ENCODE measurements at places on chromosomes 3 and 15.

DNA sequence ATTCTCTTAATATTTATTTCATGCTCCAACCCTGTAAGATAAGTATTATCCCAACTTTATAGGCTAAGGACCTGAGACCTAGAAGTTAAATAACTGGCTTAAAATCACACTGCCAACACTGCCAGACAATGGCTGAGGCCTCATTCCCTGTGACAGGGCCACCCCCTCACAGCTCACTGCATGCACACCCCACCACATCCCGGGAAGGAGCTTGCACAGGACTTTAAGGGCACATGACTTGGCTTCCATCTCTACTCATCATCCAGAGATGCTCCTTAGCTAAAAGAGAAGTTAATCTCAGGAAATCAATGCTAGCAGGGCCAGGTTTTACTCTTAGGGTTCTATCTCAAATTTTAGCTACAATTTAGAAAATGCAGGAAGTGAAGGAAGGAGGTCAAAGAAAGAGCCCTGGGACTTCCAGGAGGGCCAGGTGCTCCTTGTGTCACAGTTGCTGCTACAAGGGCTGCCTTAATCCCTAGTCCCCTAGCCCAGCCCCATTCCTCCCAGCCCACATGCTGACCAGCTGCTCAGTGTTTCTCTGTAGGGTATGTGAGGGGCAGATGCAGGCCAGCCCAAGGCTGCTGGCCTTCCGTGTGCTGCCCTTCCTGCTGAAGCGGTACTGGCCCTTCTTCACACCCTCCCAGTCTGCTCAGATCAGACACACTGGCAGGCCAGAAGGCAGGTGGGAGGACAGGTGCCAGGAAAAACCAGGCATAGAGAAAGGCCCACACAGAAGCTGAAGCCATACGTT is 53.5 kb downstream of the WWTR1 start:
- no peak for DNase-seq
- H3K4me1 ChIP-seq = no peaks in the 10 kb centered on the region
- no peak overlapping the region for H3K4me3 ChIP-seq
- H3K27ac ChIP-seq = no peak overlapping the region
- peaks cover 11% of the 10 kb centered on the region for H3K27me3 ChIP-seq
- peaks cover 2% of the 10 kb centered on the region for H3K36me3 ChIP-seq

DNA sequence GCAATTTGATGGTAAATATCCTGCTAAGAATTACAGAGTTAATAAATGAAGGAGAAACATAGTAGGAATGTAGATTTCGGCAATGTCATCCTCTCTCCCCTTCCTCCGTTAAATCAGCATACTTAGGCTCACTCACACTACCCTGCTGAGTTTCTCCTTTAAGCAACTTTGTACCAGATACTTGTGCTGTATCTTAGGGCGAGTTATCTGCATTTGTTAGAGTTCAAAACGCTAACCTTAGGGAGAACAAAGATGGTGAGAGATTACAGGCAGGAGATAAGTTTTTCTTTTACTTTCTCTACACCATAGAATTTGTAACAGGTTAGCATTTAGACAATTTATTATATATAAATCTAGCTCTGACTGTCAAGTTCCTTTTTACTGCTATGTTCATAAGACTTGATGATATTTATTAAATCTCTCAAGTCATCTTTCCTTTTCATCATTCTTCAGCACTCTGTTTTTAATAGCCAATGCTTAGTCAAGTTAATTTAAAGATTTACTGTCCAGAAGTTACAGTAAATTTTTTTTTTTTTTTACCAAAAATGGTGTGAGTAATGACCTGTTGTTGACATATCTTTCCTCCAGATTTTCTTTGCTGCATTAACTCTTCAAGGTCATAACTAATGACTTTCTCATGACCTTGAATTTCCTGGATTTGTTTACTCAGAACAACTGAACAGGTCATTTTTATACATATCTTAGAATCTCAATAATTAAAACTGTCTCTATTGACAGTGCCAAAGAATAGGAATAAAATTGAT is 22.2 kb downstream of the SUCNR1 start:
- peaks cover 7% of the 10 kb centered on the region for H3K36me3 ChIP-seq
- H3K4me3 ChIP-seq = no peak overlapping the region
- no peaks in the 10 kb centered on the region for H3K27me3 ChIP-seq
- H3K27ac ChIP-seq = no peak overlapping the region

- no peak for DNase-seq
- no peaks in the 10 kb centered on the region for H3K4me1 ChIP-seq
- peaks cover 31% of the 10 kb centered on the region for H3K36me3 ChIP-seq
- no peak overlapping the region for H3K4me3 ChIP-seq
- H3K27me3 ChIP-seq = no peaks in the 10 kb centered on the region
These were observed 58.3 kb upstream of the CSPG5 start for GRCh38 chr3:47636921-47637320.

GRCh38 chr3:109930582-109930981 is 593.2 kb upstream of the DPPA4 start:
- no peak for DNase-seq
- no peaks in the 10 kb centered on the region for H3K4me1 ChIP-seq
- no peak overlapping the region for H3K27ac ChIP-seq
- no peak overlapping the region for H3K4me3 ChIP-seq
- H3K27me3 ChIP-seq = no peaks in the 10 kb centered on the region

DNA sequence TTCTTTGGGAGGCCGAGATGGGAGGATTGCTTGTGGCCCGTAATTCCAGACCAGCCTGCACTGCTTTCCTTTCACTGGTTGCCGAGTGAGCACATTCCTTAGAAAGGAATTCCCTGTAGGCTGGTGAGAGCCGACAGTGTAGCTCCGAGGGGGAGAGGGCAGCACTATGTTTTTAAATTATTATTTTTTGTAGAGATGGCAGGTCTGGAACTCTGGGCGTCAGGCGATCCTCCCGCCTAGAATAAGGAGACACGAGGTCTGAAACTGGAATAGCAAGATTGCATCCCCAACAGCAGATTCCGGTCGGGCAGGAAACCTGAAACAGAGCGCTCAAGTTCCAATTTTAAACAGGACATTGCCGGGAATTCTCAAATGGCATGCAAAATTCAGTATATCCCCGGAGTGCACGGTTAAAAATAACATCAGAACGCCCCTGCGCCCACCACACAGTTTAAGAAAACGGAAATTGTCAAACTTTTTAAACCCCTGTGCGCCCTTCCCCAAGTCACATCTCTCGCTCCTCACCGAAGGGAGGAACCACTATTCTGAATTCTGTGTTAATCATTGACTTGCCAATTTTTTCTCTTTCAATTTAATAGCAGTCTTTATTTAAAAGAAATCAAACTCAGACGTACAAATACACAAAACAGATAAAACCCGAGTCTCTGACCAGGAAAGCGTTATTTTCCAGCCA is 643 bp upstream of the RNU5B-1 start:
- H3K36me3 ChIP-seq = peaks cover 2% of the 10 kb centered on the region
- DNase-seq = no peak
- peaks cover 7% of the 10 kb centered on the region for H3K27me3 ChIP-seq
- peak overlapping the region; percentile 95 for H3K27ac ChIP-seq
- peaks cover 32% of the 10 kb centered on the region for H3K4me1 ChIP-seq

GRCh38 chr3:149252272-149252671 is 30.6 kb upstream of the CP start:
- H3K27ac ChIP-seq = no peak overlapping the region
- no peaks in the 10 kb centered on the region for H3K36me3 ChIP-seq
- peaks cover 21% of the 10 kb centered on the region for H3K4me1 ChIP-seq
- peaks cover 8% of the 10 kb centered on the region for H3K27me3 ChIP-seq
- no peak for DNase-seq
- H3K4me3 ChIP-seq = no peak overlapping the region

GRCh38 chr15:61853195-61853594 is 207.1 kb downstream of the VPS13C start:
- H3K4me1 ChIP-seq = no peaks in the 10 kb centered on the region
- no peak overlapping the region for H3K27ac ChIP-seq
- no peak overlapping the region for H3K4me3 ChIP-seq
- peaks cover 19% of the 10 kb centered on the region for H3K36me3 ChIP-seq
- H3K27me3 ChIP-seq = no peaks in the 10 kb centered on the region

DNA sequence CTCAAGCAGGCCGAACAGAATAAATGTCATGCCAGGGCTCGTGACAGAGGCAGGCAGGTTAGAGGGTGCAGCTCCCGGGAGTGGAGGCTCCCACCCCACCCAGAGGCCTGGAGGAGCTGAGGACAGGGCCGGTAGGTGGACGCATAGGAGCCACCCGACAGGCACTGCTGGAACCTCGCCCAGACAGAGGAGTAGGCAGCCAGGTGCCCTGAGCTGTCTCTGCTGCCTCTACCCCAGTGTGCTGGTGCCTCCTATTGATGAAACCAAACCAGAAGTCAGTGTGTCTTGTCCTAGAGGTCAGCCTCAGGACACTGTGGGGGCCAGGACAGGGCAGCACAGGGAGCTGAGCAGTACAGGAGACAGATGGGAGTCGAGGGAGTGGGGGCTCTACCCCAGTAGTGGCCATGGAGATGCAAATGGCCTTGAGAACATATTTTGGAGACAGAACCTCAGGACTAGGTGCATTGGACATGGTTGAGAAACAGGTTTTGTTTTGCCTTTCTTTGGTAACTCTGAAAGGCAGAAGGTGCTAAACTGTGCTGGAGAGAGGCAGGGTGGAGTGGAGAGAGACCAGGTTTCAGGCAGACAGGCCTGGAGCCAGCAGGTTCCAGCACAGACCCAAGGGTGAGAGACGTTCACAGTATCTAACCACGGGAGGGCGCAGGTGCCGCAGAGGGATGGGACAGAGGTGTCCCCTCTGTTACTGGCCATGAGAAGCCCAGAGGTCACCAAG is 15.4 kb upstream of the KLF15 start:
- no peaks in the 10 kb centered on the region for H3K36me3 ChIP-seq
- no peak overlapping the region for H3K4me3 ChIP-seq
- no peak overlapping the region for H3K27ac ChIP-seq
- no peaks in the 10 kb centered on the region for H3K4me1 ChIP-seq
- no peak for DNase-seq
- H3K27me3 ChIP-seq = peaks cover 2% of the 10 kb centered on the region

All from activated T-helper 1 cell treated with anti-CD3 and anti-CD28 coated beads, Interleukin-12 subunit alpha, Interleukin-12 subunit beta, Interleukin-2, Interleukin-4 antibody, amounts not matched to agents 30 ng/mL and 10 ng/mL and 1 ng/mL, durations not matched to agents 14 hours and 24 hours and 36 hours (primary cell).